ENCODE measurements at places on chromosomes 6 and 20.

- DNase-seq = no peak
These were observed 31.3 kb downstream of the SLC22A3 start for GRCh38 chr6:160379466-160379865.

- no peak for DNase-seq
These were observed 2.1 kb upstream of the TNFAIP3 start for GRCh38 chr6:137864812-137865508.

DNA sequence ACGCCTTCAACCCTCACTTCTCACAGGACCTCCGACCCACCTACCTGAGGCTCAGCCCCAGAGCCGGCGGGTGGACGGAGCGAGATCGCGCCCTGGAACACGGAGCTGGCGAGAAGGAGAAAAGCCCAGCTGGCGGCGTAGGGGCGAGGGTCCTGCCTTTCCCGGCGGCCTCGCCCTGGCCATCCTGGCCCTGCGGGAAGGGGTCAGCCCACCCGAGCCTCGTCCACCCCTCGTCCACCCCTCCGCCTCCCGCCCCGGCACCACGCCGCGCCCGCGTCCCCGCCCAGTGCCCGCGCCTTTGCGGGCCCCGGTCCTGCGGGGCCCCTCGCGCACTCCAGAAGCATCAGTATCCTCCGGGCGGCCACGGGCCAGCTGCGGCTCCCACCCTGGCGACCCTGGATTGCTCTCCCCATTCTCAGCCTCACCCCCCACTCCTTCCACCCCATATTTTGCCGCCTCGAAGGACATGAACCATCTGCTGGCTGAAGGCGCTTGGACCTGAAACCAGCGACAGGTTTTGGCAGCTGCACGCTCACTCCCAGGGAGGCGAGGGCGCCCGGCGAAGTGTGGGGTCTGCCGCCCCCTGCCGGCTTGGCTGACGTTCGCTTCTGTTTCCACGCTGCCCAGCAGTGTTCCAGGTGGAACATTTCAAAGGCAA, 65.1 kb downstream of the PLG start:
- no peak for DNase-seq

DNA sequence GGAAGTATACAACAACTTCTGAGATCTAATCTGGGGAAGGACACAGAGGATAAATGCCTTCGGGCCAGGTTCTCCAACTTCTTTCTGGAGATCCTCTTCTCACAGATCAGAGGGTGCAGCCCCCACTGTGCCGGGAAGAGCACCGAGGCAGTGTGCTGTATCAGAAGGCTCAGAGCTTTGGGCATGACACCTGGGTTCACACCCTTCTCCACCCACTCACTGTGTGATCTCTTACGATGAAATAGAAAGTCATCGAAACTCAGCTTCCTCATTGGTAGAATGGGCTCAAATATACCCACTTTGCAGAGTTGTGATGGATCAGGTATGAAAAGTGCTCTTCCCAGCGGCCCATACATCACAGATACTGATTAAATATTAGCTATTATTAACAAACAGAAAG, 347.5 kb upstream of the SOX4 start:
- DNase-seq = no peak

DNA sequence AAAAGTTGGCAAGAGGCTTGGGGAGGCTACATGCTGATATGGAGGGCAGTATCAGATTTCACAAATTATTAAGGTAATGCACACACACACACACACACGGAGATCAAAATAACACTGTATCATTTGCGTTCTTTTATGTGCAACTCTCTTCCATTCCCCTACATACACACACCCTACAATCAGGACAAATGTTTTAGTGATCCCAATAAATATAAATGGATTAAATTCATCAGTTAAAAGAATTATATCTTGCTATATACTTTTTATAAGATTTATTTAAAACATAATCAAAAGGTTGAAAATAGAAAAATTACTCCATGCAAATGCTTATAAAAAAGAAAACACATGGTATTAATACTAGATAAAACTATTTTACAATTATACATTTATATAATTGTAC, 25.9 kb downstream of the TMX4 start:
- DNase-seq = no peak

DNA sequence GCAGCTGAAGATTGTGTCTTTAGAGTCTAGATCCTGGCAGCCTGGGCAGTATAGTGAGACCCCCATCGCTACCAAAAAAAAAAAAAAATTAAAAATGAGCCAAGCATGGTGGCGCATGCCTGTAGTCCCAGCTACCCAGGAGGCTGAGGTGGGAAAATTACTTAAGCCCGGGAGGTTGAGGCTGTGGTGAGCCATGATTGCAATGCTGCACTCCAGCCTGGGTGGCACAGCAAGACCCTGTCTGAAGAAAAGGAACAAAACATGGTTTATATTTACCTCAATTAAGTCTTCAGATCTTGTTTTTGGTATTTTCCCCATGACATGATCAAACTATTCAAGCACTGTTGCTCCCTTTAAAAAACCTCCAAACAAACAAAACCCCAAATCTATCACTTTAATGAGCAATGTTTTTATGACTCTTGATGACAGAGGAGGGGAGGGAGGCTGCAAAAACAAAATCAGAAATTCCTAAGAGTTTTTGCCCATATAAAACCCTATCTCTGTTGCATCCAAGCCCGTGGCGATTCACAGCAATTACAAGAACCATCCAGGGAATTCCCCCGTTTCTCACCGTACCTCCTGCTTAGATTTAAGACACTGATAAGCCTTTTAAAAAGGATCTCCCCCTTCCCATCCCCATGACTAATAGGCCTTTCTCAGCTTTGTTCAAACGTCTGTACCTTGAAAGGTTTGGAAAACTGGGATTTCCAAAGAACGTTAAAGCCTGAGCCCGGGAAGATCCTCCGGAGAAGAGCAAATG, 259.9 kb downstream of the BMP7 start:
- DNase-seq = no peak

- DNase-seq = no peak
These were observed 36.2 kb downstream of the HLA-F start for GRCh38 chr6:29759457-29759856.

DNA sequence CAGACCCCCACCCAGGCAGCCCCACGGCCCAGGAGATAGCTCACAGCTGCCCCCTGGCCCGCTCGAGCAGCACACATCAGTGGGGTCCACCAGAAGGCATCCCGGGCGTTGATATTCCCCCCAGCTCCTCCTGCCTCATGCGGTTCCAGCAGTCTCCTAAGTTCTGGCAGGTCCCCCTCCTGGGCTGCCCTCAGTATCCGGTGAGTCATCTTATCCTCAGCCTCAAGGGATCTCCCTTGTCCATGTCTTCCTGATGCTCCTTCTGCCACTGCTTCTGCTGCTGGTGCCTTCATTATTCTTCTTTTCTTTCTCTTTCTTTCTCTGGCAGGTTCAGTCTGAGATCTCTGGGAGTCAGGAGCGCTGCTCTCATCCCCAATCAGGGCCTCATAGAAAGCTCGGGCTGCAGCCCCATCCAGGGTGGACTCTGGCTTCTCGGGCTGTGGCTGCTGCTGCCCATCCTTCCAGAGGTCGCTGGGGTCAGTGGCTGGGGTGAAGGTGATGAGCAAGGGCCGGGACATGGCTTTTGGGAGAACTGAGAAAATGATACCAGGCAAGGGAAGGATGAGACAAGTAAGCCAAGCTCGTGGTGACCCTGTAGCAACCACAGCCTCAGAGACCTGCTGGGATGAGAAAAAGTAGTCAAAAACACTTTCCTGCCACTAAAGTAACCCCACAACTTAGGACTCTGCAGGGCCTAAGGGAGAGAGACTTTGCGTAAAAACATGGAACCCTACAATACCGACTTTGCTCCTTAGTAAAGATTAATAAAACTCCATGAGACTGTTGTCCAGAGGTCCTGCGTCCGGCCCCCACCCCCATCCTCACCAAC, 622 bp downstream of the GPANK1 start:
- DNase-seq = no peak

- DNase-seq = no peak
These were observed 118.8 kb downstream of the COL19A1 start for GRCh38 chr6:69985180-69985579.

GRCh38 chr20:50032955-50033666, 50.3 kb downstream of the SNAI1 start:
- no peak for DNase-seq

DNA sequence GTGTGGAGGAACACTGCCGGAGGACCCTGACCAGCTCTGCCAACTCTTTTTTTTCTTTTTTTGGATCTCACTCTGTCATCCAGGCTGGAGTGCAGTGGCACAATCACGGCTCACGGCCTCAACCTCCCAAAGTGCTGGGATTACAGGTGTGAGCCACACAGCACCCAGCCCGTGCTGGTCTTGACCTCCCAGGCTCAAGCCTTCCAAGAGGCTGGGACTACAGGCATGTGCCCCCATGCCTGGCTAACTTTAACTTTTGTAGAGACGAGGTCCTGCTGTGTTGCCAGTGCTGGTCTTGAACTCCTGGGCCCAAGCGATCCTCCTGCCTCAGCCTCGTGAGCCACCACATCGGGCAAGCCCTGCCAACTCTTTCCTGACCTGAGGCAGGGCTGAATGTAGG, 11.2 kb downstream of the GCNT2 start:
- DNase-seq = no peak

GRCh38 chr6:53624502-53624901, 41.1 kb downstream of the KLHL31 start:
- DNase-seq = no peak

- no peak for DNase-seq
These were observed 207.6 kb downstream of the OGFRL1 start for GRCh38 chr6:71496018-71496721.

Data from hematopoietic multipotent progenitor cell treated with erythropoietin and hydrocortisone succinate and interleukin-3 and kit ligand, for 15 days (in vitro differentiated cells).